Naive thymus-derived CD4-positive, alpha-beta T cell (primary cell): ENCODE measurements at places on chromosomes 2 and 18.

DNA sequence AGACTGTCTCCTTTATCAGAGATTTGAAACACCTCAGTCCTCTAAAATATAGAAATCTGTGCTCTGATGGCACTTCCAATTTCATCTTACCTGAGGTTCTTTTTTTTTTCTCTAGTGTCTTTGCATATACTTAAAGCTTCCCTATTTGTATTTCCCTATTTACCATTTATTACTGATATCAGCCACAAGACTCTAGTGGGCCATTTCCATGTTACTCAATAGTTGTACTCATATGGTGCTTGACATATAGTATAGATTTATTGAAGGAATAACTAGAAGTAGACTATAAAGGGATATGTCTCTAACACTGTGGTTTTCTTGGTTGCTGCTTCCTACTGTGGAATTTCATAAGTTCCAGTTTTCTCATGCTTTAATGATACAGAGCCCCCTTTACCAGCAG lies 3.0 kb downstream of the RBM45 start:
- H3K27ac ChIP-seq = no peak overlapping the region
- no peak overlapping the region for H3K4me3 ChIP-seq
- no peaks in the 10 kb centered on the region for H3K27me3 ChIP-seq
- H3K4me1 ChIP-seq = peaks cover 6% of the 10 kb centered on the region

- no peak overlapping the region for H3K27ac ChIP-seq
- H3K27me3 ChIP-seq = no peaks in the 10 kb centered on the region
- no peaks in the 10 kb centered on the region for H3K4me1 ChIP-seq
- no peak overlapping the region for H3K4me3 ChIP-seq
Observed at GRCh38 chr18:79321625-79322405, 73.9 kb upstream of the NFATC1 start.

- no peak for DNase-seq
- no peaks in the 10 kb centered on the region for H3K36me3 ChIP-seq
- no peak overlapping the region for H3K27ac ChIP-seq
- H3K4me1 ChIP-seq = no peaks in the 10 kb centered on the region
Observed at GRCh38 chr2:185665251-185665814, 73.3 kb upstream of the FSIP2 start.

GRCh38 chr2:32851777-32852439 lies 94.8 kb upstream of the LTBP1 start:
- H3K27ac ChIP-seq = no peak overlapping the region
- no peak for DNase-seq
- H3K27me3 ChIP-seq = no peaks in the 10 kb centered on the region
- no peaks in the 10 kb centered on the region for H3K4me1 ChIP-seq

- H3K27ac ChIP-seq = no peak overlapping the region
- H3K27me3 ChIP-seq = no peaks in the 10 kb centered on the region
- H3K4me3 ChIP-seq = no peak overlapping the region
- no peaks in the 10 kb centered on the region for H3K36me3 ChIP-seq
- H3K4me1 ChIP-seq = no peaks in the 10 kb centered on the region
Observed at GRCh38 chr2:139293992-139294548, 513.9 kb upstream of the NXPH2 start.

GRCh38 chr2:179796213-179797007 lies 65.0 kb downstream of the ZNF385B start:
- H3K27me3 ChIP-seq = no peaks in the 10 kb centered on the region
- DNase-seq = no peak
- H3K4me1 ChIP-seq = no peaks in the 10 kb centered on the region
- H3K4me3 ChIP-seq = no peak overlapping the region

DNA sequence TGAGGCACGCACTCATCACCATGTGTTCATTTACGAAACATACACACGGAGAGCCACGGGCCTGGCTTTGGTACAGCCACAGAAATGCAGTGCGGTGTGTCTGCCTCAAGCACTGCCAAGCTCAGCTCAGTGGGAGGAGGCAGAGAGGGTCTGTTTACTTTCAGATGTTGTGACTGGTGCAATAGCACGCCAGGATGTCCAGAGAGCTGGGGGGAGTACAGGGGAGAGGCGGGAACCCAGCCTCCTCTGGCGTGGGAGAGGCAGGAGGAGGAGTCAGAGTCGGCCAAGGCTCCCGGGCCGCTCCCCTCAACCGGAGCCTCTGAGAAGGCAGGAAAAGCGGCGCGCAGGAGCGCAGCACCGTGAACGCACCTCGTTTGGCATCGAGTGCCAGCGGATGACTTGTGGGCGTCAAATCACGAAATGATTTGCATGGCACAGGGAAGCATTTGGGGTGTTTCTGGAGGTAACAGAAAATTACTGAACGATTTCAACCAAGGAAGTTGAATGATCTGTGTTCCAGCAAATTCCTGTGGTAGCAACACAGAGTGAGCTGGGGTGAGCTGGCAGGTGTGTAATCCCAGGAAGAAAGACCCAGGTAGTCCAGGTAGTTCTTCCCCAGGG lies 143.0 kb downstream of the ZNF516 start:
- no peak overlapping the region for H3K27ac ChIP-seq
- H3K36me3 ChIP-seq = no peaks in the 10 kb centered on the region
- DNase-seq = no peak
- H3K4me3 ChIP-seq = no peak overlapping the region
- H3K4me1 ChIP-seq = no peaks in the 10 kb centered on the region
